GM03348 (cell line): ENCODE measurements at places on chromosomes 1 and 21.

- no peak for DNase-seq
Observed at GRCh38 chr21:31268090-31268489, 76.0 kb downstream of the TIAM1 start.

- peak; percentile 74 for DNase-seq
Observed at GRCh38 chr1:66374561-66375111, 159.3 kb upstream of the SGIP1 start.

- peak; percentile 81 for DNase-seq
Observed at GRCh38 chr1:36285443-36286101, 20.6 kb upstream of the SH3D21 start.

GRCh38 chr1:234488054-234489006 lies 9.4 kb upstream of the TARBP1 start:
- no peak for DNase-seq

DNA sequence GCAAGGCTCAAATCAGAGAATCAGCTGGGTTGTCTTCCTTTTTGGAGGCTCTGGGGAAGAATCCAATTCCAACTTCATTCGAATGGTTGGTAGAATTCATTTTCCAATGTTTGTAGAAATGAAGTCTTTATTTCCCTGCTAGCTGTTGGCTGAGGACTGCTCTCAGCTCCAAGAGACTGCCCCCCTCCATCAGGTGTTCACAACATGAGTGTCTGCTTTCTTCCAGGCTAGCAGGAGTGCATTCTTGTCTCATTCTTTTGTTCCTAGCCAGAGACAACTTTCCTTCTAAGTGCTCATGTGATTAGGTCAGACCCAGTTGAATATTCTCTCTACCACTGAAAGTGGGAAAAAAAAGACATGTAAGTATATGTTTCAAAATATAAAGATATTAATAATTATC lies 95.2 kb downstream of the HLX start:
- no peak for DNase-seq

- DNase-seq, result no peak
Observed at GRCh38 chr1:226706684-226707083, 32.4 kb downstream of the ITPKB start.

DNA sequence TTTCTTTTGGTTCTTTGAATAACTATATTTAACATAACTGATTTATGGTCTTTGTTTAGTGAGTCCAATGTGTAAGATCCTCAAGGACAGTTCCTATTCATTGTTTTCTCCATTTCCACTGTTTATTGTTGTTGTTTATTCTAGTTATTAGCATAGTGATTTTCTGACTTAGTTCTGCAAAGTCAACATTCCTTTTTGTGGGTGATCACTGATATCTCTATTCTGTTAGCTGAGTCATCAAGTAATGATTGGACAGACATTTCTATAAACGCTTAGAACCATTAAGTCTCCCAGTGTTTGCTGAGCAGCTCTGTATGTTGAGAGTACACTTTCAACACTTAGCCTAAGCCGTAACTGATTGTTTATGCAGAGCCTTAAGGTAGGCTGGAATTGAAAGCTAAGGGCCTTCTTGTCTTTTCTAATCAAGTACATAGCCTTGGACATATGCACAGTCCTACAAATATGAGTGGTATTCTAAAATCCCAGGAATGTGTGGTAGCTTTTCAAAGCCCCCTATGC lies 87.1 kb downstream of the SLC5A9 start:
- no peak for DNase-seq

- no peak for DNase-seq
Observed at GRCh38 chr1:41509270-41509671, 24.8 kb upstream of the EDN2 start.

DNA sequence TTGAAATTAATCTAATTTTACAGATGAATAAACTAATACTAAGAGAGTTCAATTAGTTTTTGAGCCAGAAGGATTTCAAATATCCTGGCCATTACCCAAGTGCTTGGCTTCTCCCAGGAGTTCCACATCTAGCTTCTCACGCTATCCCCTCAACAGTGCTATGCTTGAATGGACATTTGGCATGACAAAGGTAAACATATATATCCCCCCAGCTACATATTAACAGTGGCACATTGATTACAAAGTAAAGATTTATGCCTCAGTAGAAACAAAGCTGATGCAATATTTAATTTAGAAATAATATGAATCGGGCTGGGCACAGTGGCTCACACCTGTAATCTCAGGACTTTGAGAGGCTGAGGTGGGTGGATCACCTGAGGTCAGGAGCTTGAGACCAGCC lies 434.6 kb upstream of the PRMT6 start:
- no peak for DNase-seq

DNA sequence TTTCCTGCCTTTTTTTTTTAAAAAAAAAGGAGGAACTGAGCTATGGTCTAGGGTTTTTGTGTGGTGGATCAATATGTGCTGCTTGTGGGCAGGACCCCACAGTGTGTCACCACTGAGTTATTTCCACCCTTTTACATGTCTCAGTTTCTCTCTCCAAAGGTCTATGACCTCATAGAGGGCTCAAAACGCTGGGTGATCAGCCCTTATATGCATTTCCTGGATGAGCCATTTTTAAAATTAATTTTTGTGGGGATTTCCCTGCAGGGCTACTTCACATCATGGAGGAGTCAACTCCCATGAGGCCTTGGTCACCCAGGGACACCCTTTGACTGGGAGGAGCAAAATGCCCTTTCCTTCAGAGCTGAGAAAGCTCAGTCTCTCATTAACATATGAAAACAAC lies 20.7 kb upstream of the HAO2 start:
- DNase-seq, result no peak

DNA sequence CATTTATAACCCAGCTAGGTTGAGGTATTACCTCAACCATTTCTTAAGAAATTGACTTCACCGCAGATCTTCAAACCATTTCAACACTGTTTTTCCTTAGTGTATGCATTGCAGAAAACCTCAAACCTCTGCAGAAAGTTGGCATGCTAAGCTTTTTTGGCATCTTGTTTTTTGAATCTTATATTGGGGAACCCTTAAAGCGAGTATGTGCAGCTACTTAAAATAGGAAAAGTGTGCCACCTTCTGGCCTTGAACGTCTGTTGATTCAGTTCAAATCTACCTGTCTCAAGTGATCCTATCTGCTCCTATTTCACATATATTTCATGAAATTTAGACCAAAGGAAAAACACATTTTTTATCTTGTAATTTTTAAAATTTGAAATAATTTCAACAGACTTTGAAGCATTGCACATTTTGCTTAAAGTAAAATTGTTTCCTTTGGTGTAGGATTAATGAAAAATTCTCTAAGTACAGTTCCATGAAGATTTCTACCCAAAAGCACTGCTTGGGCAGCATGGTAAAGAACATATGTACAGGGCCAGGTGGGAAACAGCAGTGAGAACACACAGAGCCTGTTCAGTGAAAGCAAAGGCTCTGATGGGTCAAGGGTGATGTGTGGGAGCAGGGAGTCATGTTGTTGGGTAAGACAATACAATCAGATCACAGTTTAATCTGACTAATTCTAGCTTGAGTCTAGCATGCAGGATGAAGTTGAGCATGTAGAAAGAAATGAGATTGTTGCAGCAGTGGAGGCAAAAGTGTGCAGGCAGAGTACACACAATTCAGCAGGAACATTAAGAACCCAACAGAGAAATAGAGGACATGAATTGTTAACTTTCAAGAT lies 17.2 kb downstream of the HENMT1 start:
- DNase-seq, result peak; percentile 74

DNA sequence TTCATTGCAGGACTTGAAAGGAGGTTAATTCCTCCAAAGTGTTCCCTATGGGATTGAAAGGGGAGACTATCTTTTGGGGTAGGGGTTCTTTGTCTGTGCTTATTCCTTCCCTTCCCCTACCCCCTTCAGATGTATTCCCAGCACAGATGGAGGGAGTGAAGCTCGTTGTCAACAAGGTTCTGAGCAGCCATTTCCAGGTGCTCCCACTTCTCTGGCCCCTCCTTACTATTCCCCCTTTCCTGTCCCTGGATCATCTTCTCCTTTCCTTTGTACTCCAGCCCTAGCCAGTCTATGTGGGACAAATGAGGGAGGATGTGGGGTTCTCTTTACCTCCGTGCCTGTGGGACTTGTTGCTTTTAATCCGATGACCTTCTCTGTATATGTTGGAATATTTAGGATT lies 899 bp downstream of the TOMM40L start:
- DNase-seq, result no peak

- DNase-seq, result no peak
Observed at GRCh38 chr1:198056255-198056654, 100.5 kb upstream of the NEK7 start.

GRCh38 chr21:42820616-42821465 lies 58.5 kb downstream of the WDR4 start:
- DNase-seq, result no peak

DNA sequence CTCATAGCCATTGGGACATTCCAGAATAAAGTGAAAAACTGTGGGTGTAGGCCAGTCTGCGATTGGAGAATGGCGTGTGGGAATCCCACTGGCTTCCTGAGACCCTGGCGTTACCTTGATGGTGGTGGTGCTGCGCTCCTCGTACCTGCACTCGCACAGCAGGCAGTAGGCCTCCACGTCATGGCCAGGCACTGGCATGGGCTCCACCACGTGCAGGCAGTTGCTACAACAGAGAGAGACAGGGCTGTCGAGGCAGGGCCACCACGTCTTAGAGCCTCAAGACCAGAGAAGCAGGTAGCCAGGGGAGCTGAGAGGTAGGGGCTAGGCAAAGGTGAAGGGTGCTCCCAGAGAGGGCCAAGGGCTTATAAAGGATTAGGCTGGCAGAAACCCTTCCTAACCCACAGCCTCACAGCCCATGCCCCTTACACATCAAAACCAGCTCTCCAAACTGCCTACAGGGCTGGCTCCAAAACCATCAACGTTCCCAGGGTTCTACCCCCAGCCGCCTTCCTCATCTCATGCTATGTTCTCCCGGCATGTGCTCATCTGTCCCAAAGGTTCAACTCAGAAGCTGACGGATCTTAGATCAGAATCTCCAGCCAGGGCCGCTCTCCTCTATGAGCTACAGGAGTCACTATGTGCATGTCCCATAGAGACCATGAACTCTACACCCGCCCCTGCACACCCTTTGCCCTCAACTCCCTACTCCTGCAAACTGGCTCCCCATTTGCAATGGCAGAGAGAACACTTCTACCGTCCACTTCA lies 7.5 kb downstream of the TMEM9 start:
- no peak for DNase-seq

DNA sequence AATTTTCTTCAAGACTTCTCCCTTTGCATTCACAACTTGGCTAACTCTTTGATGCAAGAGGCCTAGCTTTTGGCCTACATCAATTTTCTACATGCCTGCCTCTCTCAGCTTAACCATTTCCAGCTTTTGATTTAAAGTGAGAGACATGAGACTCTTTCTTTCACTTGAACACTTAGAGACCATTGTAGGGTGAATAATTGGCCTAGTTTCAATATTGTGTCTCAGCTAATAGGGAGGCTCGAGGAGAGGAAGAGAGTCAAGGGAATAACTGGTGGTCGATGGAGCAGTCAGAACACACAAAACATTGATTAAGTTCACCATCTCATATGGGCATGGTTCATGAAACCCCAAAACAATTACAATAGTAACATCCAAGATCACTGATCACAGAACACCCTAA lies 225.5 kb downstream of the TPR start:
- no peak for DNase-seq

- no peak for DNase-seq
Observed at GRCh38 chr1:220875260-220875659, 4.0 kb upstream of the HLX start.

- no peak for DNase-seq
Observed at GRCh38 chr1:49466961-49467360, 556.8 kb downstream of the AGBL4 start.

- peak; percentile 54 for DNase-seq
Observed at GRCh38 chr1:224116131-224116530, 2.2 kb downstream of the FBXO28 start.

GRCh38 chr1:59155351-59155750 lies 141.5 kb upstream of the FGGY start:
- DNase-seq, result no peak

GRCh38 chr1:97042551-97042950 lies 321.0 kb downstream of the PTBP2 start:
- DNase-seq, result no peak

- no peak for DNase-seq
Observed at GRCh38 chr1:19739628-19740027, 60.1 kb downstream of the TMCO4 start.

- no peak for DNase-seq
Observed at GRCh38 chr1:36096500-36097432, 8.1 kb downstream of the ADPRS start.

GRCh38 chr1:94068096-94068998 lies 52.6 kb downstream of the ABCA4 start:
- DNase-seq, result no peak

- DNase-seq, result no peak
Observed at GRCh38 chr1:245896258-245896657, 610.8 kb downstream of the SMYD3 start.

DNA sequence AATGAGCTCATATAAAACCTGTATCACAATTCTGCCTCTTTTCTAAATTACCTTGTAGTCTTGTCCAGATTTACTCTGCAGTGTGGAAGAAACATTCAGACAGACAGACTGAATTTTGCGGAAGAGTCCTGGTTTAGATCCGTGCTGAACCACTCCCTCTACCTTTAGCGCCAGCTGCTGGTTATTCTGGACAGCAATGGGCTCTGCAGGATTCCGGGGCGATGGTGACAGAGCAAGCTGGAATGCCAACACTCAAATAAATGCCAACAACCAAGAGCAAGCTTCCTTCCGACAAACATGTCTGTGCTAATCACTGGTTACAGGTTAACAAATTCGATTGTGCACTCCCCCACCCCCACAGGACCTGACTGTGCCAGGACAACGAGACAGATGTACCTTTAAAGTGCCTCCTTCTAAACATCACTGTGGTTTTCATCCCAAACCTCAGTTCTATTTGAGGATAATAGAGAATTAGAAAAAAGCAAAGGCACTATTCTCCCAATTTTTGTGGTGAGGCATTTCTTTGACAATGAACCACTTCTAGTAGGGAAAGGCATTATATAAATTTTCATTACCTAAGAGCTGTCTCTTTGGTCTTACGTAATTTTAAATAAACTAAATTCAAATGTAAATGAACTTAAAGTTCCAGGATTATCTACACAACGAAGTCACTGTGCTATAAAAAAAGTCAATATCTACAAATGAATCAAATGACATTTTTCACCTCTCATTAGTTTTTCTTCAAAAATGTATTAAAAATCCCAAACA lies 90.4 kb downstream of the INTS7 start:
- DNase-seq, result peak; percentile 36

- DNase-seq, result no peak
Observed at GRCh38 chr1:53547231-53547790, 88.1 kb downstream of the DMRTB1 start.

- DNase-seq, result no peak
Observed at GRCh38 chr1:159055181-159055641, 21.4 kb downstream of the AIM2 start.

DNA sequence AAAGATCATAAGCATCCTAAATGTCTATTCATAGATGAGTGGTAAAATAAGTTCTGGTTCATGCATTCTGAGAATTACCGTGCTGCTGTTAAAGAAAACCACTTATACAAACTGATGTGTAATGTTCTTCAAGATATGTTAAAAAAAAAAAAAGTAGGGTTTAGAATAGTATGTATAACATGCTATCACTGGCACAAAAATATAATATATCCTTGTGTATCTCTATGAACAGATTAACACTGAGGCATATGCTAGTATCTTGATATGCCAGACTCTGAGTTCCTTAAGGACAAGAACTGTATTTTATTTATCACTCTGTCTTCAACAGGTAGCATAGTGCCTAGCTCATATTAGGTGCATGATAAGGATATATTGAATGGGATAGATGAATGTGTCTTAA lies 108.9 kb downstream of the HS2ST1 start:
- DNase-seq, result no peak
